ENCODE measurements at places on chromosomes 6 and 20.

GRCh38 chr20:20606050-20606449, 106.4 kb downstream of the RALGAPA2 start:
- DNase-seq: no peak

DNA sequence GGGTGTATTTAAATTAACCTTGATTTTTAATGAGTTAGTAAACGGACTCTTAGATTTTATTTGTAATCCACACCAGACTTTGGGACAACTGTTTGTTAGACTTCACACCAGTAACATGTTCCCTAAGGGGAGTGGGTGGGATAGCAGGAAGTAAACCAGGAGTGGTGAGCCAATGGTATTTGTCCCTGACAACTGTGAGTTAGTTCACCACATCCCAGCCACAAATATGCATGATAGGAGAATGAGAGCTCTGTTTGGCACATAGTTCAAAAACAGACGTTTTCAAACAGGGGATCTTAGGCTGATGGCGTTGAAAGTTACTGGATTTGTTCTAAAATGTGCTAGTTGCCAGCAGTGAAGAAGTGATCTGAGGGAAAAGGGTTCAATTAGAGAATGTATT, 18.7 kb upstream of the COL10A1 start:
- DNase-seq: peak; percentile 83

DNA sequence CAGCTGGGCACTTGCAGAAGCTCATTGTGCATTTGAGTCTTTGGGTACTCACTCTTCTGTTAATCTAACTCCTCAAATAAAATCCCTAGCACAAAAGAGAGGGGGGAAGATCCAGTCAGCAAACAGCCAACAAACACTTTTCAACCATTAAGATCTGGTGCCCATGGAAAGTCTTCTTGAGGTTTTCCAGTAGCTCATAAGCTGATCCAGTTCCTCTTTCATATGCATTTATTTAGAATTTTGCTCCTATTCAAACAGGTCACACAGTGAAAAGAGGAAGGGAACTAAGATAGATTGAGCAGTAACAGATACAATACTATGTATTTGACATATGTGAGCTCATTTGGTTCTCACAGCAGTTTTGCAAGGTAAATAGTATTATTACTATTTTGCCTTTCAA, 38.6 kb downstream of the HLA-DPB1 start:
- no peak for DNase-seq

DNA sequence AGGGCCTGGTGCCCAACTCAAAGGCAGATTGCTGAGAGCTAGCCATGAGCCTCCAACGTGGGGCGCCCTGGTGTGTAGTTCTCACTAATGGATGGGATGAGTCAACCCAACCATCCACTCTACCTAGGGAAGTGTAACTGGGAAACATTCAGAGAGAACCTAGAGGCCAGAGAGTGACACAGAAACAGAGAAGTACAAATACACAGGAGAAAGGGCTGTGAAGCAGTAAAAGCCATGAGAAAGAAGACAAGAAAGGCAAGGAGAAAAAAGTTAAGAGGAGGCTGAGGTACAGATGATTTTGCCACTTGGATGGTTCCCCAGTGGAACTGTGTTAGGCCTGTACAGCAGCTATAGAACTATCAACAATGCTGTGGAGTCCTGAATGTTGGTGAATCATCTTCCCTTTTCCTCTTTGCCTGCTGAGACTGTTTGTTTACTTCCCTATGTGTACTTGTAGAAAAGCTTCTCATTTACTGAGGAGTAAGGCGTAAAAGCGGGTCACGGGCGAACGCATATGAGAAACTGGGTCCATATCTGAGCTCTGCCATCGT, 39.0 kb downstream of the MAN1A1 start:
- no peak for DNase-seq

- DNase-seq: no peak
Measured at GRCh38 chr20:53599378-53599777, 5.7 kb upstream of the ZNF217 start.

GRCh38 chr6:141551318-141551717, 581.4 kb upstream of the GJE1 start:
- no peak for DNase-seq

- no peak for DNase-seq
Measured at GRCh38 chr6:118397671-118398465, 150.2 kb upstream of the PLN start.

GRCh38 chr6:45898941-45899682, 116.5 kb downstream of the CLIC5 start:
- DNase-seq: no peak

- DNase-seq: peak; percentile 69
Measured at GRCh38 chr20:1212607-1213396, 9.5 kb downstream of the C20orf202 start.

GRCh38 chr6:144186817-144187625, 36.7 kb downstream of the STX11 start:
- no peak for DNase-seq
